Stimulated activated CD8-positive, alpha-beta memory T cell treated with anti-CD3 and anti-CD28 coated beads, Interleukin-7, amount 100 ng/mL, for 48 hours (primary cell): ENCODE measurements at places on chromosomes 12 and 14.
A peak's percentile ranks its signal among the peaks of the same experiment; 100 is the strongest.

DNA sequence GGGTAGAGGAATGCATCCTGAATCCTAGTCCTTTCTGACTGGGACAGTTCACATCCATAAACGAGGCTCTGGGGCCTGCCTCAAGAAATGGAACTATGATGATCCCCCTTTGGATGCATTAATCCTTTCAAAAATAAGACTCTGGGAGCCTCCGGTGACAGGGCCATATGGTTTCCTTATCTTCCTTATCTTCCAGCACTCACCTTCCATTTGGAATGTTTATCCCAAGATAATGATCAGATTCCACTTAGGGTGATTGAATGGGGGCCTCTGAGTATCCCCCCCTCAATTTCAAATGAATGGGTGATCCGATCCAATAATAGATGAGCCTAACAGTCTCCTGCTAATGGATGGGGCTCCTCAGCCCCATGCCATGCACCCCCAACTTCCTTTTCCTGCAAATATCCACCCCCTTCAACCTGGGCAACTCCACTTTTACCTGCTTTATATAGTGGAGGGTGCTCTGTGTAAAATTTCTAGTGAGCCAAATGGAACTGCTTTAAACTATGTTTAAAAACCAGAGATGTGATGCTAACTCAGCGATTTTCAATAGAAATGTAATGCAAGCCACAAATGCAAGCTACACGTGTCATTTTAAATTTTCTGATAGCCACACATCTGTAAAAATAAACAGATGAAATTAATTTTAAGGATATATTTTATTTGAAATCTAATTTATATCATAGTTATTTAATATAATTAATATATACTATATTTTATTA is 157.8 kb downstream of the ZFP36L1 start:
- DNase-seq = no peak

GRCh38 chr12:54579258-54579657 is 9.2 kb downstream of the PPP1R1A start:
- no peak for DNase-seq

DNA sequence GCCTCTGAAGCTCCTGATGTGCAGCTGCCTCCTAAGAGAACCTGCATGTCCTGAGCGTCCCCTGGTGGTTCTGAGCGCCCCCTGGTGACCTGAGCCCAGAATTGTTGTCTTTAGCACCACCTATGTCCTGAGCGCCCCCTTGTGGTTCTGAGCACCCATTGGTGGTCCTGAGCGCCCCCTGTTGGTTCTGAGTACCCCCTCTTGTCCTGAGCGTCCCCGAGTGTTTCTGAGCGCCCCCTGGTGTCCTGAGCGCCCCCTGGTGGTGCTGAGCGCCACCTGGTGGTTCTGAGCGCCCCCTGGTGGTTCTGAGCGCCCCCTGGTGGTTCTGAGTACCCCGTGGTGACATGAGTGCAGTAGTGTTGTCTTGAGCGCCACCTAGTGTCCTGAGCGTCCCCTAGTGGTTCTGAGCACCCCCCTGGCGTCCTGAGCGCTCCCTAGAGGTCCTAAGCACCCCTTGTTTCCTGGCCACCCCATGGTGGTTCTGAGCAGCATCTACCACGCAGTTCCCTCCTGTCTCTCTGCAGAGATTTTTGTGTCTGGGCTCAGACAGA is 782.5 kb downstream of the TMEM121 start:
- DNase-seq = peak; percentile 84

GRCh38 chr12:32201096-32201495 is 94.4 kb downstream of the BICD1 start:
- no peak for DNase-seq

DNA sequence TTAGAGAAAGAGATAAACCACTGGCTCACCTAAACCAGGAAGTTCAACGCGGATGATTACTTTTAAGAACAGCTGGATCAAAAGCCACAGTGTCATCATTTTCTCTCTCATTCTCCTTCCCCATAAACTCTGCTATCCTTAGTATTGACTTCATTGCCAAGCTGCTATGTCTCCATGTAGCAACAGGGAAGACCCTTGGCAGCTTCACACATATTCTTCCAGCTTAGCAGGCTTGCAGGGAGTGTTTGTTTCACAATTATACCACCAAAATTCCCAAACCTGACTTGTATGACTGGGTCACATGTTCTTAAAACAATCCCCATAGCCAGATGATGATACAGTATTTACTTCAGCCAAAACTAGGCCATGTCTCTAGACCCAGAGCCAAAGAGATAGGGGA is 235.5 kb downstream of the PAWR start:
- no peak for DNase-seq

DNA sequence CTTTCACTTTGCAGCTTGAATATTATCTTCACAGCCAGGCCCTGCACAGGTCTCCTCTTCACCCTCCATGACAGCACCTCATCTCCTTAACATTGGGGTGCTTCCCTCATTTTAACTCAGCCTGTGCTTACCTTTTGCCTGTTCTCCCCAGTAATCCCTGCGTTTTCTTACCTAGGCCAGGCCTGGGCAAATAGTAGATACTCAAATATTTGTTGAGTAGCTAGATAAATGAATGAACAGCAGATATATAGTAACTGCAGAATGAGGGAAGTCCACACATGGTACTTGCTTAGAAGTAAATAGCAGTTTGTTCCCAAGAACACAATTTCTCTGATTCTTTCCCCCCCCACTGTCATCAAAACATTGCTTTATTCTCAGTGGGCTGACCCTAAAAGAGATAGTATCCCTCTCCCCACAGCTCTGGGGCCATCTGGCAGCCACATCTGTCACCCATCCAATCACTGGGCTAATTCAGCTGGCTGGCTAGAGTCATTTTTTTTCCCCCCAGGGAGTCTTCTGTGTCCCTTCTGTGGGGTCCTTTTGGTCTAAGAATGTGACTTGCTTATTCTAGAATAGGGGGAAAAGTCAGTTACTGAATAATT is 43.2 kb downstream of the APPL2 start:
- no peak for DNase-seq

- no peak for DNase-seq
Measured at GRCh38 chr14:55075628-55076175, 24.3 kb downstream of the MAPK1IP1L start.

DNA sequence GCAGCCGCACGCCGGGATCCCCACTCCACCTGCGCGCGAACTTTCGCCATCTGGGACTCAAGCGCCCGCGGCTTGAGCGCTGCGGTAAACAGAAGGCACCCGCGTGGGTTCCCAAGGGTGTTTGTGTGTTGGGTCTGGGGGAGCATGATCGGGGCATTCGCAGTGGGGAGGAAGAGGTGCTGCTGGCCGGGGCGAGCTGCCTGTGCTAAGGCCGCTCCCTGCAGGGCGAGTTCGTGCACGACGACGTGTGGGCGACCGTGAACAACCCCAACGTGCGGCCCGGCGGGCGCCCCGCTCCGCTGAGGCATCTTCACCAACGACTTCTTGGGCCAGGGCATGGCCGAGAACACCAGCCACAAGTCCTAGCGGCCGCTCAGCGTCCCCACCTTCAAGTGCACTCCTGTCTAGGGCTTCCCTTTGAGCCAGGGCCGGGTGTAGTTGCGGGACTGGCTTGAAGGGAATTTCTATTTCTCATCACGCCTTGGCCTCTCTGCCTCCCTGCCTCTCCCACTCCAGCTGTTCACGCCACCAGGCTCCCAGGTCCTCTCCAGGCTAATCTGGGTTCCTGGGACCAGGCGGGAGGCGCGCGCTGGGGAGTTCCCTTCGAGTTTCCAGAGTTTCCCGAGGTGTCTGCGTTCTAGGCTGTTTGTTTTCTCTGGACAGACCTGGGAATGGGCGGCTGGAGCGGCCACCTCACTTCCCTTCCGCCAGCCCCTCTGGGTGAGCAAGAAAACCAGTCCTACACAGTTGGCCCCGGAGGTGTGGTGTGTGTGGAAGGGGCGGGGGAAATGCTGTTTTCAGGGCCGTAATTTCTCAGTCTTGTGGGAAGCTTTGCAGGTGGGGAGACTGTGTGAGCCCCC is 417.8 kb upstream of the TMTC1 start:
- no peak for DNase-seq

DNA sequence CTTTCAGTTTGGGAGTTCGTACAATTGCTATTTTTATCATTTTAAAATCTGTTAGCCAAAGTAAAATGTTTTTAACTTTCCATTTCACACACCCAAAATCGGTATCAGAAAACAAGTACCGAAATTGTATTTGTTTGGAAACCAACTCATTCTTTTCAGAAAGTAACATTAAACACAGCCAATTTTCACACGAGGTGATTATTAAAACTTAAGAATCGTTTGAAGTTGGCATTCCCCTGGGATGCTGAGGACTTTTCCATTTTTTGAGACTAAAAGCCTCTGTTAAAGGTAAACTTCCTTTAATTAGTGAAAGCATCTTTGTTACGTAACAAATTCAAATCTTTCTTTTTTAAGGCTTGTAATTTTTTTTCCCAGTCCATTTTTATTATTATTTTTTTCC is 623.0 kb downstream of the VRK1 start:
- no peak for DNase-seq

DNA sequence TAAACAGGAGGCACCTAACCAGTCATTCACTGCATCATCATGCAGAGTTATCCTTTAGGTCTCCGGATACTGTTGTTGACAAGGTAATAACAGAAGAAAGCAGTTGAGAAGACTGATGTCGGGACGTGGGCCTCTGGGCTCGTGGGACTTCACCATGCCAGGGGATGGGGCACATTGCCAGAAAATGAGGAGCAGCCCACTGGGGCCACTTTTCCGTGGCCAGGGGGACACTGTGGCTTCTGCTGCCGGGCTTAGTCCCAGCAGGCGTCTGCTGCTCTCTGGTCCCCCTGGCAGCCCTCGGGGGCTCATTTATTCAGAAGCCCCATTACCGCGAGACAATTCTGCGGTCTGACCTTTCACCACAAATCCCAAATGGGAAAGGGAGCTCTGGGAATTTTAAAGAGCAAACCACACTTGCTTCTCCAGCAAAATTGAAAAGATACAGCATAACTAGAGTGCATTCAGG is 201.2 kb downstream of the DAD1 start:
- DNase-seq = no peak

DNA sequence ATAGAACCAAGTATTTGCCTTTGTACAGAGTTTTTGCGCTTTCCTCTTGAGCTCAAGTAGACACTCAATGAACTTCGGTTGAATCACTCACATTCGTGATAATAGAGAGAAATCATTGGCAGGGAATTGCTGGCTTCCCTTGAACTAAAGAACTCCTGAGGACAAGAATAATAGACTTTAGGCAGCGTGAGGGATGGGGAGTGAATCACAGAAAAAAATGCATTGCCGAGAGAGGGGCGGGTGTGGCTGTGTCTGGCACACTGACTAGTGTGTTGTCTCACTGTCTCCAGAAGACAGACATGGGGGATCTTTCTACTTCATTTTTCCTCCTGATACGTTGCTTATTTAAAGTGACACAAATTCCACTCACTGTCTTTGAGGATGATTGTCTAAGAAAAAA is 805.2 kb downstream of the BCL11B start:
- DNase-seq = no peak

GRCh38 chr12:105279460-105280056 is 43.6 kb upstream of the APPL2 start:
- DNase-seq = peak; percentile 16

- no peak for DNase-seq
Measured at GRCh38 chr12:52873832-52874572, 25.2 kb upstream of the KRT78 start.

GRCh38 chr12:131773582-131774221 is 54.5 kb upstream of the MMP17 start:
- DNase-seq = no peak

GRCh38 chr12:46390881-46391280 is 18.3 kb upstream of the SLC38A2 start:
- no peak for DNase-seq

DNA sequence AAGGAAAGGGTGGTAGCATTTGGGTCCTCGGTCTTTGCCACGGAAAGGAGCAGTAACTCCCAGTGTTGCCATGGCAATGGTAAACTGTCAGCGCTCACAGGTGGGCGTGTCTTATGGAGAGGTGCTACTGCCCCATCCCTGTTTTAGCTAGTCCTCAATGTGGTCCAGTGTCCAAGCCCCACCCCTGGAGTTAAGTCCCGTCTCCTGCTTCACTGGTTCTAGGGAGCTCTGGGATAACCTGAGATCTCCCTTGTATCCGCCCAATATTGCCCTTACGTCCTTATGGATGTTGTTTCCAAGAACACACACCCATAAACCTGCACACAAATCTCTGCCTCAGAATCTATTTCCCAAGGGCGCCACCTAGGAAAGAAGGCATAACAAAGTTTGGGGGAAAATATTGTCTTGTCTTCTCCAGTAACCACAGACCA is 64.2 kb downstream of the SPRING1 start:
- DNase-seq = no peak

DNA sequence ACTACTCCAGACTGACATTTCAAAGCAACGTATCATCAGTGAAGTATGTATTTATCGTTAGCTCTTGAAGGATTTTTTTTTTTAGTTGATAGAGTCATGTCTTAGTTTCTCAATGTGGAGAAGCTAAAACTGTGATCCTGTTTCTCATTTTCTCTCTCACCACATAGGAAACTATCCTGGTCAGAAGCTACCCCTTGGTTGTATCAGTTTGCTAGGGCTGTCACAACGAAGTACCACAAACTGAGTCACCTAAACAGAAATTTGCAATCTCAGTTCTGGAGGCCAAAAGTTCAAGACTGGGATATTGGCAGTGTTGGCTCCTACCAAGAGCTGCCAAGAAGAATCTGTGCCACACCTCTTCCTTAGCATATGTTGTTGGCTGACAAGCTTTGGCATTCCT is 369.1 kb downstream of the RGS6 start:
- DNase-seq = no peak

- DNase-seq = no peak
Measured at GRCh38 chr12:18824287-18824686, 86.4 kb downstream of the CAPZA3 start.

- DNase-seq = no peak
Measured at GRCh38 chr14:76948213-76948947, 80.1 kb downstream of the IRF2BPL start.

GRCh38 chr14:97994020-97994531 is 1196.9 kb downstream of the VRK1 start:
- DNase-seq = no peak

DNA sequence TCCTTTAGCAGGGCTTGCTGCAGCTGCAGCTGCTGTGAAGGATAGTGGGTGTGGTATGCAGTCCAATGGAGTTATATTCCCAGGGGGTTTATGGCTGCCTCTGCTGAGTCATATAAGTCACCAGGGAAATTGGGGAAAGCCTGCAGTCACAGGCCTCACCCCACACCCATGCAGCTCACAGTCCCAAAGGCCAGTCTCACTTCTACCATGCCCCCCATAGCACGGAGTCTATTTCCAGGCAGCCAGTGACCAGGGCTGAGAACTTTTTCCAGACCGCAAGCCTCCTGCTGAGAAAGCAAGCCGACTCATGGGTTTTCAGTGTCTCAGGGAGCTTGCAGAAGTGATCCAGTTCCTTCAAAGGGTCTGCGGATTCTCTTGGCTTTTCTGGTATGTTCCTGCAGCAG is 322.4 kb upstream of the CLEC14A start:
- DNase-seq = no peak

- no peak for DNase-seq
Measured at GRCh38 chr12:1622406-1622805, 6.6 kb upstream of the WNT5B start.

GRCh38 chr14:51789596-51789995 is 70.8 kb upstream of the GNG2 start:
- no peak for DNase-seq
